DMS79 (cell line): ENCODE measurements at places on chromosomes 12 and 14.

GRCh38 chr12:1876086-1876485, 42.4 kb downstream of the CACNA2D4 start:
- DNase-seq = no peak

DNA sequence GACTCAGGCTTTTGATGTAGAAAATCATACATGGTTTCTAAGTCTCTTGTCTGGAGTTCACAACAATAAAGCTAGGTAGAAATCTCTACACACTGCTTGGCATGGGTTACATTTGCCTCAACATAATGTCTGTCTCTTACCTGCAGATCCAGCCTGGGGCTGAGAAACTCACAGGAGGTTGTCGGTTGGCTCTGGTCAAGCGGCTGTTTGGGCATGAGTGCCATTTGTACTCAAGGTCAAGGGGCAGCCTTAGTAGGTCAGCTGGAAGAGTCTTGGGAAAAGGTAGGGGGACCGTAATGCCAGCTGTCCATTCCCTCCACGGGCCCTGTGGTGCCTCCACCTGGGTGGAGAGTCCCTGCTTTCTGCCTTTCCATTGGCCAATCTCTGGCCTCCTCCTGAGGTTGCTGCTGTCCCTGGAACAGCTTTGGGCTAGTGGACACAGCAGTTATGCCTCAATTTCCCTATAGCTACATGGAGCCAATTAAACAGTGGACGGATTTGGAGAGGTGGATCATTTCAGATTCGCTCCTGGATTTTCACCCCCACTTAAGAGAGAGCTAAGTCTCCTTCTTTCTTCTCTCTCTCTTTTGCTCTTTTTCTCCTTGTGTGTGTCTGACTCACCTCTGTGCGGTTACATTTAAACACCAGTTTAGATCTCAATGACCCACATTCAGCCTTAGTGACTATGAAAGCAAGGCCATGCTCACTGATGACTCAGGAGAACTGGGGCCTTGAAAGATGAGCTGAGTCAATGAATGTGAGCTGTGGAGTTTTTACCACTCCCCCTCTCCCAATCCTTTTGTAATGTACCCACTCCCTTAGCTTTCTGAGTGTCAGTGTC, 132.8 kb upstream of the HIF1A start:
- DNase-seq = no peak

- DNase-seq = no peak
These were observed 88.9 kb downstream of the RIMBP2 start for GRCh38 chr12:130627175-130627574.

DNA sequence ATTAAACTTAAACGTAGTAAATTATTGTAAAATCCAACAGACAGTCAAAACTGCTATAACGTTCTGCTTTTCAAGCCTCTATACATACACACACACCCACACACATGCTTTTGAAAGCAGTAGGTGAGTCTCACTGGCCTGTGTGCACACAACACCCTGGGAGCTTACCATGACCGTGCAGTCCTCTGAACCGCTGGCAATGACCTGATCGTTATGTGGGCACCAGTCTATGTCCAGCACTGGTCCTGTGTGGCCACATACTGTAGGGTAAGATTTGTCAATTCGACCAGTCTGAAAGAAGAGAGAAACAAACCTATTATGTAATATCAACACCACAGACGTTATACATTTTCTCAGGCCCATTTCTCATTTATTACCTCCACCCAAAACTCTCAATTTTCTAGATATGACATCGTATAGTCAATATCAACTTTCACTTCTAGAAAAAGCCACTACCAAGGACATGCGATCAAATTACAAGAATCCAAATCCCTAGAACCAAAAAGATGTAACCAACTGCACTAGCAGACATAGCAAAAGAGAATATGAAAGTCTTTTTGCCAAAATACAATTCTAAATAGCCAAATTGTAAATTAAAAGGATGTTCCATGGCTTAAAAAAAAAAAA, 44.5 kb upstream of the SELPLG start:
- DNase-seq = no peak
